SJSA1 (cell line): ENCODE measurements at places on chromosomes 2 and 18. TPM values are rescaled to one million over a fixed set of nuclear protein-coding genes. Genes with fewer than 3 reads are reported as not detected.

Gene DNAH7
- under 0.01 TPM in 1 of 2 replicates, not detected in the other for total RNA-seq

Gene LAMA1
- total RNA-seq: 5.2 and 6.4 TPM in 2 replicates

Gene APOB
- not detected in 2 replicates for total RNA-seq

Gene SERPINB12
- not detected in 2 replicates for total RNA-seq

Gene ACADL
- not detected in 2 replicates for total RNA-seq

Gene IL36G
- total RNA-seq: not detected in 2 replicates

Gene PAX3
- total RNA-seq: 0.03 TPM in 1 of 2 replicates, not detected in the other

Gene C2orf78
- 0.03 TPM in 1 of 2 replicates, not detected in the other for total RNA-seq

Gene FIGLA
- not detected in 2 replicates for total RNA-seq

Gene KHK
- total RNA-seq: 0.11 and 0.31 TPM in 2 replicates
